ENCODE measurements at places on chromosomes 3 and 15. TPM values are rescaled to one million over a fixed set of nuclear protein-coding genes. Genes with fewer than 3 reads are reported as not detected.
A peak's percentile ranks its signal among the peaks of the same experiment; 100 is the strongest.

RNF7 gene
- 64.9 TPM for total RNA-seq

XIRP1 gene
- total RNA-seq: 1,274 TPM

RPL15 gene
- total RNA-seq: 608 TPM

- no peaks in the 10 kb centered on the region for H3K4me1 ChIP-seq
- peaks cover 51% of the 10 kb centered on the region for H3K36me3 ChIP-seq
- H3K27me3 ChIP-seq: no peaks in the 10 kb centered on the region
- peak overlapping the region; percentile 95 for H3K27ac ChIP-seq
- H3K4me3 ChIP-seq: peak overlapping the region; percentile 74
- no peak for DNase-seq
These were observed 1.3 kb downstream of the SRP14 start for GRCh38 chr15:40037721-40038120.

DNA sequence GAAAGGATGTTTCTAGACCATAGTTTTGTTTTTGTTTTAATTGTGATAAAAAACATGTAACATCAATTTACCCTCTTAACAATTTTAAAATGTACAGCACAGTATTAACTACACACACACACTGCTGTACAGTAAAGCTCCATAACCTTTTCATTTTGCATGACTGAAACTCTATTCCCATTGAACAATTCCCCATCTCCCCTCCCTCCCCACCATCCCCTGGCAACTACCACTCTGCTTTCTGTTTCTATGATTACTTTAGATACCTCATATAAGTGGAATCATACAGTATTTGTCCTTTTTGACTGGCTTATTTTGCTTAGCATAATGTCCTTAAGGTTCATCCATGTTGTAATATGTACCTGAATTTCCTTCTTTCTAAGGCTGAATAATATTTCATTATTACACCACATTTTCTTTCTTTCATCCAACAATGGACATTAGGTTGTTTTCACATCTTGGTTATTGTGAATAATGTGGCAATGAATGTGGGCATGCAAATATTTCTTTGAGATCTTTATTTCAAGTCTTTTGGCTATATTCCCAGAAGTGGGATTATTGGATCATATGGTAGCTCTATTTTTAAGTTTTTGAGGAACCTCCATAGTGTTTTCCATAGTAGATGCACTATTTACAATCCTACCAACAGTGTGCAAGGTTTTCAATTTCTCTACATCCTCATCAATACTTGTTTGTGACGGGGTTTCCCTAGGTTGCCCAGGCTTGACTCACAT, 10.7 kb downstream of the CHST14 start:
- DNase-seq: no peak
- no peaks in the 10 kb centered on the region for H3K36me3 ChIP-seq
- no peak overlapping the region for H3K4me3 ChIP-seq
- no peaks in the 10 kb centered on the region for H3K4me1 ChIP-seq

DNA sequence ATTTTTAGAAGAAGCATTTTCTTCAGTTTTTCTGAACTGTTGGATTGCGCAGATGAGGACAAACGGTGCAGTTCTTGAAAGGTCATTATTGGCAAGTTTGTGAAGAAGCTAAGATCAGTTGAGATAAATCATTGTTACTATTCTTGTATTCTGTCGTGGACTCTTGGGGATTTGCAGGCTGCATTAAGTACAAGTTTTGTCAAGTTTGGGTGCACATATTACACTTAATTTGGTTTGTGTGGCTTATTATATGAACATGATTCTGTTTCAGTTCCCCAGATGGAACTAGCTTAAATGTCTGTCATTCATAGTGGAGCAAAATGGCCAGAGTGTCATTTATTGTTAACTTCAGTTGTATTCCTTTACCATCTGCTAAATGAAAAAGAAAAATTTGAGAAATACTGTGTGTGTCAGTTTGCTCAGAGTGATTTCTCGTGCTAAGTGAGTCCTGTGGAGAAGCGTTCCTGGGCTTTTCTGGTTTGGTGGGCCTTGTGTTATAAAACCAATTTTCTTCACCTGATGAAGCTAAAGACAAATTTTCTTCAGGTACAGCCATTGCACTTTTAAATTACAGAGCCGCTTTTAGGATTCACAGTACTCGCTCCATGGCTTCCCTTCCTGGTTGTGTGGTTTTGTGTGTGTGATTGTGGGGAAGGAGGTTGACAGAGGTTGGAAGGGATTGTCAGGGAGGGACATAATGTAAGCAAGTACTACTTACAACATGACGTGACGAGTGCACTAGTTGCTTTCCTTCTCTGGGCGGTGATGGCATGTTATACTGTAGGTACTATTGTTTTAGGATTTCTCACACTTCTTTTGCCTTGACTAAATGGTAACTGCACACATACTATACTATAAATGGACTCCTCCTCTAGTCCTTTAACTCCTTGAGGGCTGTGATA, 1.7 kb downstream of the AKAP13 start:
- peak overlapping the region; percentile 96 for H3K4me3 ChIP-seq
- DNase-seq: no peak
- peak overlapping the region; percentile 99 for H3K27ac ChIP-seq
- H3K4me1 ChIP-seq: no peaks in the 10 kb centered on the region
- H3K36me3 ChIP-seq: peaks cover 6% of the 10 kb centered on the region

DNA sequence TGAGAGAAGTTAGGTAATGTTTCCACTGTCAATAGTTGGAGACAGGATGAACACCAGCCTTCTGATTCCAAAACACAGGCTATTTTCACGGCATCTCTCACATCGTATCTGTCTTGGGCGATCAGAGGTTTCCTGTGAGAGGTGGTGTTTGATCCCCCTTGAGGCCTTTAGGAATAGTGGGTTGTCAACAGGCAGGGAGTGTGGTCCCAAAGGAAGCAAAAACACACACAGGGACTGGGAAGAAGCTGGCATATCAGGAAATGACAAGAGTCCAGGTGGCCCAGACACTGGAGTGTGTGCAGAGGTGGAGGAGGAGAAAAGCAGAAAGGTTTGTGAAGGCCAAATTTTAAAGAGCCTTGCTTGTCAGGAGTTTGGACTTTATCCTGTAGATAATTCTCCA, 6.6 kb upstream of the MAGEF1 start:
- no peak overlapping the region for H3K4me3 ChIP-seq
- no peaks in the 10 kb centered on the region for H3K36me3 ChIP-seq
- no peak overlapping the region for H3K27ac ChIP-seq
- peaks cover 23% of the 10 kb centered on the region for H3K4me1 ChIP-seq
